ENCODE measurements at places on chromosomes 3 and 15. TPM values are rescaled to one million over a fixed set of nuclear protein-coding genes. Genes with fewer than 3 reads are reported as not detected.

GRCh38 chr3:143119974-143120715 lies 574 bp downstream of the CHST2 start:
- H3K4me3 ChIP-seq = peak overlapping the region; percentile 54

The THSD4 gene
- 14.6 TPM for total RNA-seq

DNA sequence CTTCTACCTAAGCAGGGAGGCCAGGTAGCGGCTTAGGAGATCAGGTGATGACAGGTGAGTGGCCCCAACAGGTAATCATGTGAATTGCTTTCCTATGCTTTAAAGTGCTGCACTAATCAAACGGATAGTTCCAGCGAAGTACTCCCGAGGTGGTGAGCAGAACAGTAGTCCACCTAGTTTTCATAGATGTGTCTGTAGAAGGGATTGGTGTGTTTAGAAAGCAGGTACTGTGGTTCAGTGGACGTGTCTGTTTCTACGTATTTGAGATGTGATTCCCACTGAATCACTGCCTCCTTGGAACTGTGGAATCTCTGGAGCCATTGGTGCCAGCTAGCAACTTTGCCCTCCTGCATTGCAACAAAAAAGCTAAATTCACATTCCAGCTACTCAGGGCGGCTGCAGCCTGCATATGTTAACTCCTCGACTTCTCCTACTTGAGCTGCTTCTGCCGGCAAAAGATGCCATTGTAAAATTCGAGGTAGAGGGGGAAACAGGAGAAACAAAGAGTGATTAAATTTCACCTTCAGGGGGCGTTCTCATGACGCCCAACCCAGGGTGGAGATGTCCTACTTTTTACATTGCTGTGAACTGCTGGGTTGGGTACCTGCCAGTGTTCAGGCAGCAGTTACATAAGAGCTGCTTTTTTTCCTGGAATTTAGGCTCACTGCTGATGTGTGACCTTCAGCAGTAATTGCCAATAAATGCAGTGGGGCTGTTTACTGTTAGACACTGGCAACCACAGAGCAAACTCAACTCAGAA lies 227.3 kb downstream of the ITPR1 start:
- H3K4me3 ChIP-seq = no peak overlapping the region
- H3K36me3 ChIP-seq = no peaks in the 10 kb centered on the region
- no peak overlapping the region for H3K27ac ChIP-seq
- no peaks in the 10 kb centered on the region for H3K27me3 ChIP-seq
- no peak for DNase-seq

DNA sequence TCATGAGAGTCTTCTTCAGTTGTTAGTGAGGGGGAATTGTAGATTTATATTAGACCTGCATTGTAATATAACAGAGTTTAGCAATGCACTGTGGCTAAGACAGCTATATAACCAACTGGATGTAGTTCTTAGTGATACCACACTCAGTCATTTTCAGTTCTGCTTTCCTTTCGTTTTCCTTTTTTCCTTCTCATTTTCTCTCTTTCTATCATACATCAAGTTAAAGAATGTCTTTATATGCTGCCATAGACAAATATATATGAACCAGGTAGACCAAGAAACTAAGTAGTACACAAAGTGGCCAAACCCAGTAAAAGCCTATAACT lies 43.7 kb upstream of the CD47 start:
- no peak overlapping the region for H3K27ac ChIP-seq
- DNase-seq = no peak
- no peaks in the 10 kb centered on the region for H3K36me3 ChIP-seq
- H3K4me3 ChIP-seq = no peak overlapping the region
- no peaks in the 10 kb centered on the region for H3K27me3 ChIP-seq

The GOLGA8T gene
- not detected for total RNA-seq

- H3K4me1 ChIP-seq = peaks cover 61% of the 10 kb centered on the region
- no peaks in the 10 kb centered on the region for H3K36me3 ChIP-seq
- no peak overlapping the region for H3K27ac ChIP-seq
- no peak overlapping the region for H3K4me3 ChIP-seq
Measured at GRCh38 chr3:16072420-16073110, 101.9 kb upstream of the GALNT15 start.

- peaks cover 33% of the 10 kb centered on the region for H3K36me3 ChIP-seq
- no peaks in the 10 kb centered on the region for H3K27me3 ChIP-seq
- H3K4me1 ChIP-seq = peaks cover 7% of the 10 kb centered on the region
Measured at GRCh38 chr15:99732751-99733267, 428 bp downstream of the LYSMD4 start.

GRCh38 chr3:147422601-147423536 lies 13.7 kb downstream of the ZIC1 start:
- H3K4me3 ChIP-seq = no peak overlapping the region
- peaks cover 7% of the 10 kb centered on the region for H3K27me3 ChIP-seq
- no peaks in the 10 kb centered on the region for H3K36me3 ChIP-seq
- DNase-seq = no peak

DNA sequence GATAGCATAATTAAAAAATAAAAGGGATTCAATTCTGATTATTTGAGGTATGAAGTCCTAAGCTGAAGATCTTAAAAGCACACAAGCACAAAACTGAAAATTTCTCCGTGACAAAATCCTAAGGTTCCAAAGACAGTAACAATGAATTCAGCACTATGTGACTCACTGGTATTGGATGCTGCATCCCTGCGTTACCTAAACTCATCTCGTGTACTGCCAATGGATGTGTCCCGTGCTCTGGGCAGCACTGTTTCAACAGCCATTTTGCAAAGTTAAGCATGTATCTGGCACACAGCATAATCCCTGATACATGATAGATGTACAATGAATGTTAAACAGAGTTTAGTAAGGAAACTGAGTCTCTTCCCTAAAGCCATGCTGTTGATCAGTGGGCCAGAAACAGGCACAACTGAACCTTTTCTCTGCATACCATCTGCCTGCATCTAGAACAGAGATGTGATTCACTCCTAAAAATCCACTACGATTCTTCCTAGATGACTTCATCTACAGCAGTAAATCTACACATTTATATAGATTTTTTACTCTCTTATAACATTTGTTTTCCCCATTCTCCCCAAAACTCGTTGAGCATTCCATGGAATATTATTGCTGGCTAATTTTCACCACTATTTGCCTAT lies 14.3 kb downstream of the SUCLG2 start:
- H3K27ac ChIP-seq = no peak overlapping the region
- H3K27me3 ChIP-seq = no peaks in the 10 kb centered on the region
- H3K4me3 ChIP-seq = no peak overlapping the region
- peaks cover 8% of the 10 kb centered on the region for H3K36me3 ChIP-seq
- H3K4me1 ChIP-seq = peaks cover 11% of the 10 kb centered on the region
- no peak for DNase-seq

All from SJSA1 (cell line).